ENCODE measurements at places on chromosomes 7 and 10.
A peak's percentile ranks its signal among the peaks of the same experiment; 100 is the strongest.

GRCh38 chr7:130794619-130794922 is 60.6 kb upstream of the KLF14 start:
- no peak for DNase-seq

DNA sequence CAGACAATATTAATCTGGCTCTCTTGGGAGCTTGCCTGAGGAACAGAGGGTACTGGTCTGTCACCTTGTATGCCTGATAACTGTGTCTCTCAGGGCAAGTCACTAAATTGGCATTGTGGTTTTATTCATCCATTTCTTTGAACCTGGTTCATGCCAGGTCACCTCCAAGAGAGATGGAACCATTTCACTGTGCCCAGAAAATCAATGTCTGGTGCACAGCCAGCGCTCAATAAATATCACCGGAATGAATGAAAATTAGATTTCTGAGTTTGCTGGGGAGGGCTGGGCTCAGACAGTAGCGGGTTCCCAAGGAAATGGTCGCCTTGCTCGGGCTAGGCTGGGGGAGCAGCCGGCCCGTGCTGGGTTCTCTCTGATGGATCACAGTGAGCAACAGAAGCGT is 64.1 kb upstream of the BAIAP2L1 start:
- no peak for DNase-seq

DNA sequence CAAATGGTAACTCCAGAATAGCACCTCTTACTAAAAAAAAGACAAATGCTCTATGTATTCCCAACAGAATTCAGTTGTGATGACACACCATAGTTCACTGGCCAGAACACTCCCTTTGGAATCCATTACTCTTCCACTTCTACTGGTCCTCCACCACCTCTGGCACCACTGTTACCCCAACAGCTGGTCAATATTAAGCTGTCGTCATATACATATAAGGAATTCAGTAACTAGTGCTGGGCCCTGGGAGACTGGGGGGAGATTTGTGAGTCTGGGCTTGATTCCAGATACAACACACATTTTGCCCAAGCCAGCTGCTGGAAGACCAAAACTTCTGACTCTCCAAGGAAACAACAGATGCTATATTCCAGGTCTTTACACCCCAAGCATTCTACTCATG is 26.0 kb upstream of the ITGA8 start:
- DNase-seq: no peak

- DNase-seq: no peak
Observed at GRCh38 chr7:16985621-16986020, 103.8 kb upstream of the AGR3 start.

DNA sequence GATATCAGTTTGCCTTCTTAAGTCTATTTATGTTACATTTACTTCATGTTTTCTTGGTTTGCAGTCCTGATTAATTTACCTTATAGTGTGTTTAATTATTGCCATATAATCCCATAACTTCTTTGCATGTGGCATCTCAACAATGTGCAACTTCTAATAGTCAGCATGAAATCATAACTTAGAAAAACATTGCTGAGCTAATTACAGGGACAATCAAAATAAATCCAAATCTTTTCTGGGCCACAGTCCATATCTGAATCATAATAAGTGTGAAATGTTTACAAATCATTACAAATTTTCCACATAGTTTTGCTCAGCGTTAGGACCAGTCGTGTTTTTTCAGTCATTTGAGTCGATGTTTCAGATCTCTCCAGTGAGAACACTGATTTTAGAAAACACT is 29.1 kb upstream of the CABCOCO1 start:
- DNase-seq: no peak

- no peak for DNase-seq
Observed at GRCh38 chr10:124325633-124325914, 93.1 kb downstream of the OAT start.

GRCh38 chr10:132850896-132851295 is 64.9 kb upstream of the NKX6-2 start:
- DNase-seq: no peak

GRCh38 chr10:1255118-1255517 is 198.9 kb downstream of the WDR37 start:
- no peak for DNase-seq

DNA sequence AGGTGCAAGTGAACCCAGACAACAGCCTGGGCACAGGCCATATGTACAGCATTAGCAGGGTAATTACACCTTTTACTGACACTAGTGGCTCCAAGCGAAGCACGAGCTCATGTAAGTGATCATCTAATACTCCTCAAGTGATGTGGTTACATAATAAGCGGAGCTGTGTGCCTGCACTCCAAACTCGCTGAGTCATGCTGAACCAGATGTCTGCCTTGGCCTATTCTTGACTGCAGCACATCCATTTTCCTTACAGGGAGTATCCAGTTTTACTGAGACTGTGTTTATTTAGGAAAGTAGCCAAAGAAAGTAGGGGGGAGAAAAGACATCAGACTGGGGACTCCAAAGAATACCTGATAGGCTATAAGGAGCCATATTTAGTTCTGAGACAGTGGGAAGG is 90.1 kb downstream of the GRM3 start:
- no peak for DNase-seq

DNA sequence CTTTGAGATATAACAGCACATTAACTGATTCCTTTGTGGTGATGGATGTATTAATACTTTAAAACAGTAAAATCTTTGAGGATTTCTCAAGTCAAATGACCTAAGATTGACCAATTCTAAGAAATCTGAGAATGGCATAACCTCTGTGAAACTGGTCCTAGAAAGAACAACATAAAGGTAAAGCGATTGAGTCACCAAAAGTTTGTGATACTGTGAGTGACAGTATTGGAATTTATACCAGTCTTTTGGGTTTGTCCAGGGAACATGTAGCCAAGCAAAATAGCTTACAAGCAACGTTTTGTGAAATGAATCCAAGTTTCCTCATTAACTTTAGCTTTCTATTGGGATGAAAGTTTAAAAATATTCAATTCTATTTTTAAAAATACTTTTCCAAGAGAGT is 157.4 kb upstream of the TMEM196 start:
- no peak for DNase-seq

DNA sequence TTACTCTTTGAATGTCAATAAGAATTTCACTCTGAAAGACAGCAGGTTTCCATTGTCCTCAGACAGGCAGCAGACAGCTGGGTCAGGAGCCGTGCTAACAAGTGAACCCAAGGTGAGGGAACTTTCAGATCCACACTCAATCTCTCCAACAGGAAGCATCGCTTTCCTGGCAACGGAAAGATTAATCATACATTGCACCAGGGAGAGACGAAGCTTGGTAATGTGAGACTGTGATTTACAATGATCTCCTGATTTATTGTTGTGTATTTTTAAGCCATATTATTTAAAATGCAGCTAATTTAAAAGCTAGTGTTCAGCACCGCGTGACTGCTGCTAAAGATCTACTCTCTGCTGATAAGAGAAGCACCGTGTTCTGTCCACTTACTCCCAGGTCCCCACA is 17.5 kb upstream of the NOM1 start:
- no peak for DNase-seq

GRCh38 chr7:15798081-15798480 is 111.6 kb upstream of the MEOX2 start:
- no peak for DNase-seq

GRCh38 chr7:137949416-137950262 is 52.2 kb downstream of the CREB3L2 start:
- DNase-seq: no peak

GRCh38 chr10:12414278-12414989 is 65.1 kb downstream of the CAMK1D start:
- DNase-seq: no peak

- no peak for DNase-seq
Observed at GRCh38 chr7:125775317-125775716, 845.7 kb upstream of the POT1 start.

- no peak for DNase-seq
Observed at GRCh38 chr7:74455928-74456327, 2.2 kb downstream of the GTF2IRD1 start.

GRCh38 chr7:1619152-1620079 is 49.6 kb upstream of the PSMG3 start:
- no peak for DNase-seq

- no peak for DNase-seq
Observed at GRCh38 chr7:18960725-18961124, 156.7 kb downstream of the TWIST1 start.

GRCh38 chr7:135877805-135878204 is 99.4 kb downstream of the MTPN start:
- peak; percentile 20 for DNase-seq

- DNase-seq: no peak
Observed at GRCh38 chr7:41130086-41130485, 572.8 kb downstream of the INHBA start.

DNA sequence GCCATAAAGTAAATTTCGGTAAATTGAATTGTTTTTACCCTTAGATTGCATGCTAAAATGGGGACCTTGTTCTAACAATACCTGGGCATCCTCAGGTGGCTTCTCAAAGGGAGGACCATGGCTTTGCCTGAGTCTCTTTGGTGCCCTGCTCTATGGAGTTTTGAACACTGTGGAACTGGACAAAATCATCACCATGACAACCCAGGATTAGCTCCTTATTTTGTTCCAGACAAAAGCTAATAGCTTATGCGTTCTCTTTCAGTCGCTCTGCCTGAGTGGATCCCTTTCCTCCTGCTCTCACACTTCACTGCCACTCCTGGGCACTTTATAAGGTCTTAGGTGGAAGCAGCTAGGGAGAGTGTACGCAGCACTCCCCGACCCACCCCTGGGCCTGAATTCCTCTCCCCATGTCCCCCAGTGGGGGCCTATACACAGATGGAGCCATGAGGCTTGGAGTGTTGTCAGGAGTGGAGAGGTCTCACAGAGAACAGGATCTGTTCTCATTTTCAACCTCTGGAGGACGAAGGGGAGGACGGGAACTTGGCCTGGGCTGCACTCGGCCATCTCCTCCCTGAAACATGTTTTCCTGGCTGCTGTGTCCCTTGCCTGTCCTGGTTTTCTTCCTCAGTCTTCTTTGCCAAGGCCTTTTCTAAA is 19.0 kb downstream of the ADCYAP1R1 start:
- no peak for DNase-seq

DNA sequence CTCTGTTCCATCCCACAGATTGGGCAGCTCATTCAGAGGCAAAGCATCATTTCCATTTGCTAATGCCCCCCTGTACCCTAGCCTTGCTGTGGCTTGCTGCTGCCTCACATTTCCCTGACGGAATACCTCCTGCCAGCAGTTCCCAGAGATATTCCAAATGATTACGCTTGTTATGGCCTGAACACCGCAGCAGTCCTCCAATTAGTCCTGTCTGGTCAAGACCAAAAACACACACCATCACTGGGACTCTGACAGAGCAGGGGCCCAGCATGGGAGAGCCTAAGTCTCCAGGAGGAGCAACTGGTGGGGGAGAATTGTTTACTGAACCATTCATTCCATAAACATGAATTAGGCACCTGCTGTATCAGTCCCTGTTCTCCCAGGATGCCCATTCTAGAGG is 6.1 kb downstream of the OGDHL start:
- DNase-seq: no peak

- peak; percentile 44 for DNase-seq
Observed at GRCh38 chr10:43707770-43708169, 59.1 kb upstream of the ZNF32 start.

DNA sequence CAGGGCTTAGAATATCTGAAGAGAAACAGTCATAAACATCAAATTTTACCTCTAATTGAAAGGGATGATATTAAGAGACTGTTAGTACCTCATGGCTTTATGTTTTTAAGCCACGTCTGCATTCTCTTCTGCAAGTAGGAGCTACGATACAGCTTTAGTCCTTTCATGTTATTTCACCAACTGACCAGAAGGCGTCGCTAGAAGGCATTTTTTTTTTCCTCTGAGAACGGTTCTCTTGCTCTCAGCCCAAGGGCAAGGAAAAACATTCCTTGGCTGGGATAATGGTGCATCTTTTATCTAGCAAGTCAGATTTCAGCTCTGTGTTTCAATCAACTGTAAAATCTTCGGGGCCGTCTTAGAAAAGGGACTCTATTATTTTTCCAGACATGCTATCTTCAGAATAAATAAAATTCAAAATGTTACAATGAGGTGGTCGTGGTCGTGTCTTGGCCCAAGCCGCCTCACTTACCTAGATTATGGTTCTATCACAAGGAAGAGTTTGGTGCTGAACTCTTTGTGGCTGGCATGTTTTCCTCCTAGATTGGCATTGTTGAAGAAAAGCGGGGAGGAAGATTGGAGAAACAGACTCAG is 41.6 kb upstream of the LYZL2 start:
- peak; percentile 69 for DNase-seq

Measured in ELF-1 (cell line).